ENCODE measurements at places on chromosomes 7 and 10.

DNA sequence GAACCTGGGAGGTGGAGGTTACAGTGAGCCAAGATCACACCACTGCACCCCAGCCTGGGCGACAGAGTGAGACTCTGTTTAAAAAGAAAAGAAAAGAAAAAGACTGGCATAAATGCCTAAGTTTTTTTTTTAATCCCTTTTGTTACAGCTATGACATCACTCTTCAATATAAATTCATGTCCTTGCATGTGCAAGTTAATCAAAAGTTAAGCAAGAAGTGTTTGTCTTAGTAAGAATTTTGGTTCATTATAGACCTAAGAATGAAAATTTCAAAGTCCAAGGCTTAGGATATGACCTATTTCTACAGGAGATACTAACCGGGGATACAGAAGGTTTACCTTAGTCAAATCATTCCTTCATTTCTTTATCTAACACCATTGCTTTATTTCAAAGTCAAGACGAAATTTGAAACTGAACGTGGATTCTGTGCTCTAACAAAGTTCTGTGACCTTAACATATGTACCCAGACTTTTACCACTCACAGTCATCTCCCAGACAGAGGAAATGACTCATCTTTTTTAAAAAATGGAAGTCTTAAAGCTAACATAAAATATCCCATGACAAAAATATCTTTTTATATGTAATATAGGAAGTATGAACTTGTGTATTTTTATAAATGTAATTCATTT lies 29.3 kb upstream of the ITGB8 start:
- DNase-seq = no peak

GRCh38 chr10:69696073-69696731 lies 66.2 kb downstream of the FAM241B start:
- no peak for DNase-seq

DNA sequence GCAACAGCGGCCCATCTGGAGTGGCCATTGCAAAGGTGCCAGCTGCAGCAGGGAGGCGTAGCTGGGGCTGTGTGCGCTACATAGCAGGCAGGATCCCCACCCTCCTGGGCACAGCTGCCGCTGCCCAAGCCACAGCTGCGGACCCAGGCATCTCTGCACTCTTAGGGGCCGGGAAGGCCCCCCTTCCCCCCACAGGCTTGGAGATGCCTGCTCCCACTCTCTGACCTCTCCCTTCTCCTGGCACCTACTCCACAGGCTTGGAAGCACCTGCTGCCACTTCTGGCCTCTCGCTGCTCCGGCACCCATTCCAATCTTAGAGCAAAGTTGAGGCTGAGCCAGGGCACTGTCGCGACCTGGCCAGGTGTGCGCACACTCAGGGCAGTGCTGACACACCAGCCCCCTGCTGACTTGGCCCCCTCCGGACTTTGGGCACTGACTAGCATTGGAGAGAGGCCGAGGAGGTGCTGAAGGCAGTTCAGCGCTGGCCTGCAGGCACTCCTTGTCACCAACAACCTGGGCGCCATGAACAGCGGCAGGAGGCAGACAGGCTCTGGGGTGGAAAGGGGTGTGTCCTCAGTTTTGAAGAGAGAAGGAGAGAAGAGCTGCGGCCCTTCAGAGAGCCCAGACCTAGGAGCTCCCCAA lies 18.4 kb downstream of the RBM48 start:
- DNase-seq = no peak

DNA sequence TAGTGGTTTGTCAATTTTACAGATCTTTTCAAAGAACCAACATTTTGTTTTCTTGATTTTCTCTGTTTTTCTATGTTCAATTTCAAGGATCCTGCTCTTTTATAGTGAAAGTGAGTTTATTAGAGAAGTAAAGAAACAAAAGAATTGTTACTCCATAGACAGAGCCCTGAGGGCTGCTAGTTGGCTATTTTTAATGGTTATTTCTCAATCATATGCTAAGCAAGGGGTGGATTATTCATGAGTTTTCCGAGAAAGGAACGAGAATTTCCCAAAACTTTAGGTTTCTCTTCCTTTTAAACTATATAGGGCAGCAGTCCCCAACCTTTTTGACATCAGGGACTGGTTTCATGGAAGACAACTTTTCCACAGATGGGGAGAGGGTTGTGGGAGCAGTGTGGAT lies 165.0 kb downstream of the CCSER2 start:
- no peak for DNase-seq

DNA sequence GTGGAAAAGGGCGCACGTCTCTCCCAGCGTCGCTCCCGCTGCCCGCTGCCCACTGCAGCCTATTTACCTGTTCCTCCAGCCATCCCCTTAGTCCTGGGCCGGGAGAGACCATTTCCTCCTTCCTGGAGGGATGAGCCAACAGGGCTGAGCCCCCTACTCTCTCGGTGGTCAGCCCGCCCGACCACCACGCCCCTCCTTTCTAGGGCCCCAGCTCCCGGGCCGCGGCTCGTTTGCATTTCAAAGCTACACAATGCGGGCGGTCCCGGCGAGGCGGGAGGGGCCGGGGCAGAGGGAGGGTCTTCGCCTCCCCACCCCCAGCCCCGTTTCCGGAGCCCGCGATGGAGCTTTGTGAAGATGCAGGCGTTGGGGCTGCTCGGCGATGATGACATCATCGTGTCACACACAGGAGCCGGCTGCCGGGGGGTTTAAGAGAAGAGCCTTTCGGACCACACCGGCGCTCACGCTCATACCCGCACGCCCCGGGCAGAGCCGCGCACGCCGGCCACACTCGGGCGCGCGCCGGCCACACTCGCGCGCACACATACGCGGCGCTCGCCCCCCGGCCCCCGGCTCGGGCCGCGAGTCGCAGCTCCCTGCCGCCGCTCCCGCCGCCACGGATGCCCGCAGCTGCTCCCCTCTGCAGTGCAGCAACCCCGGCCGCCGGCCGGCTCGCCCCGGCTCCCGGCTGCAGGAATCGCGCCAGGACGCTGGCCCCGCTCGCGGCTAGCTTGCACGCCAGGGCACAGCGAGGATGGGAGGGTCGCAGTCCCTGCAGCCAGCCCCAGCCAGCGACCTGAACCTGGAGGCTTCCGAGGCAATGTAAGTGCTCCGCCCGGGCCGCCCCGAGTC lies 107.7 kb upstream of the BTBD16 start:
- DNase-seq = no peak

GRCh38 chr7:143005632-143006260 lies 21.2 kb downstream of the OR9A2 start:
- DNase-seq = no peak

GRCh38 chr10:125812128-125812750 lies 10.8 kb downstream of the UROS start:
- no peak for DNase-seq

- DNase-seq = no peak
Observed at GRCh38 chr7:93751421-93751820, 139.1 kb downstream of the TFPI2 start.

GRCh38 chr7:155886391-155887173 lies 74.3 kb upstream of the SHH start:
- no peak for DNase-seq

DNA sequence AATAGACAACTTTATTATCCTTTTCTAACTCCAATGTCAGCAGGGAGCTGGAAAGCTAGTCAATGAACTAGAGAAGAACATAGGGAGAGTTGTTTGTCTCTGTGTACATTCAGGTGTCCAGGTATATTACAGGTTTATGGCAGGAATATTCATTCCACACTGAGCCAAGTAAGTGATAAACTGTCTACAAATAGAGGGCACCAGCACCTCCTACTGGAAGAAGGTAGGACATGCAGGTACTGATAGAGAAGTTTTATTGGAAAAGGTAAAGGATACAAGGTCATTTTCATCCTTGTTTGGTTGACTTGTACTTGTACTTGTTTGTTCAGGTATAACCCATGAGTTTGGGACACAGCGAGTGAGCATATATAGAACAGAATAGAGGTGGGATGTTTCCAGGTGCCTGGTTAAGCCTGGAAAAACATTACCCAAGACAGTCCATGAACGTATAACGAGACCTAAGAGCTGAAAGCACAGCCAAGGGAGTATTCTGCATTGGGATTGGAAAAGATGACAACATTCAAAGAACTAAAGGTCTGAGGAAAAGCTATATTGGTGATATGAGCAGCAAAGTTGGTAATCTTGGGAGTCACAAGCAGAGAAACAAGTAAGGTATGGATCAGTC lies 61.4 kb upstream of the PPP1R3C start:
- DNase-seq = no peak

DNA sequence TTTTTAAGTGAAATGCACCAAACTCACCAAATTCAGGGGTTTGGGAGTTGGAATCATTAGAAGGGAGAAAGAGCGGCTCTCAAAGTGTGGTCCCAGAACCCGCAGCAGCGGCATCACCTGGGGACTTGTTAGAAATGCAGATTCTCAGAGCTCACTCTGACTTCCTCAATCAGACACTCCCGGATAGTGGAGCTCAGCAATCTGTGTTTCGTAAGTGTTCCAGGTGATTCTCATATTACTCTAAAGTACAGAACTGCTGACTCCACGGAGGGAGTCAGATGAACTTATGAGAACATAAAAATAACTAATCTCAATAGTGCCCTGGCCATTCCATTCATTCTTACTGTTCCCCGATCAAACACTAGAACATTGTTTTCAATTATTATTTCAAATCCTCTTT lies 358.7 kb upstream of the MYO3A start:
- no peak for DNase-seq

DNA sequence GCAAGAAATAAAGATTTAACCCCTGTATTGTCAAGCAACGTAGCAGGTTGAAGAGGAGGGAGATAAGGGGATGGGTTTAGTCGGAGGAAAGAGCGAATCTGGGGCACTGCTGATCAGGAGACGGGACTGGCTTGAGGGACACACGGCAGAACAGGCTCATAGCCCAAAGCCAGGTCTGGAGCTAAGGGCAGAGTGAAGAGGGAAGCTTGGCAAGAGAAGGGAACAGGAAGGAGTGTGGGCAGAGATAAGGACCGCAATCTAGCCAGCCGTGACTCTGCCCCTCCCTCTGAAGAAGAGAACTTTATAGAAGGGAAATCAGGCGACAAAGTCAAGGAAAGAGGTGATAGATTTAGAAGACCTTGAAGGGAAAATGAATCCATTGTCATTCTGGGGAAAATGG lies 67.6 kb downstream of the CAV1 start:
- DNase-seq = no peak

DNA sequence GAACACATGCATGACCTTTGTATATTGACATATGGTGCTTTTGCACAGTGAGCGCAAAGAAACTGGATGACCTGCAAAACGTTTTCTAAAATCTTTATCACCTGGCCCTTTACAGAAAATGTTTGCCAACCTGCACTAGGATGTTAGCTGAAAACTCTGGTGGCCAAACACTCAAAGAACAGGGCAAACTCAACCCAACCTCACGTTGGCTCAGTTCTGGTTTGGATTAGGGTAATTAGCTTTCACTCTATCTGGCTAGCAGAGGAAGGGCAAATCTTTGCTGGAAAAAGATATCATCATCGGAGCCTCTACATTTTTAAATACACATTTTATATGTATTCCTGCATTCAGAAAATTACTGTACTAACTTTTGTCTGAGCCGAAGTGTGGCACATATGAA lies 688.9 kb downstream of the PHTF2 start:
- no peak for DNase-seq

DNA sequence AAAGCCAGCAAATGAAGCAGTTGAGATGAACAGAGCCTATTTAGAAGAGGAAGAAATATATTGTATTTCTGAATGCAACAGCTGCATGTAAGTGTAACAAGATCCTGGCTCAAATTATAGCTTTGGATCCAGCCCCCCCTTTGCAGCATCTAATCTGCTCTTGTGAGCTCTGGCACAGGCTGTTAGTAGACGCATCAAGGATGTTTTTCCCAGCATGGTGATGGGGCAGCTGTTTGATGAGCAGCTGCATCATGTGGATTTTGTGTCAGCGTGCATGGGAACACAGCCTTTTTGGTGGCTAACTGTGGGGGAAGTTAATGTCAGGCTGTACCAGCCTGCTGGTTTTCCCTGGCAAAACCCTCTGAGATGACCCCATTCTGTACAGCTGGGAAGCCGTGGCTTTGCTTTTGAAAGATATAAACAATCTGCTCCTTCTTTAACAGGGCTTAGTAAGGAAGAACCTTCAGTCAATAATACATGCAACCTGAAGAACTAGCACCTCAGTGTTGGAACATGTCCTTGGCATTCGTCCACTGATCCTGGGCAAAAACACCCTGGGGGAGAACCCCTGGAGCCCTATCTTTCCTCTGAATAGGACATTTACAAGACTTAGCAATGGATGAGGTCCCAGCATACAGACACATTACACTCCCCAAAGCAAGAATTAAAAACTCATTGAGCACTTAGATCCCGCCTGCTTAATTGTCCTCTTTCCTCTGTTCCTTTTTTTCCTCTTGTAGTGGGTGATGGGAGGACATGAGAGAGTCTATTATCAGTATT lies 70.6 kb downstream of the NPS start:
- no peak for DNase-seq

- DNase-seq = no peak
Observed at GRCh38 chr7:156896388-156897022, 3.5 kb upstream of the LMBR1 start.

DNA sequence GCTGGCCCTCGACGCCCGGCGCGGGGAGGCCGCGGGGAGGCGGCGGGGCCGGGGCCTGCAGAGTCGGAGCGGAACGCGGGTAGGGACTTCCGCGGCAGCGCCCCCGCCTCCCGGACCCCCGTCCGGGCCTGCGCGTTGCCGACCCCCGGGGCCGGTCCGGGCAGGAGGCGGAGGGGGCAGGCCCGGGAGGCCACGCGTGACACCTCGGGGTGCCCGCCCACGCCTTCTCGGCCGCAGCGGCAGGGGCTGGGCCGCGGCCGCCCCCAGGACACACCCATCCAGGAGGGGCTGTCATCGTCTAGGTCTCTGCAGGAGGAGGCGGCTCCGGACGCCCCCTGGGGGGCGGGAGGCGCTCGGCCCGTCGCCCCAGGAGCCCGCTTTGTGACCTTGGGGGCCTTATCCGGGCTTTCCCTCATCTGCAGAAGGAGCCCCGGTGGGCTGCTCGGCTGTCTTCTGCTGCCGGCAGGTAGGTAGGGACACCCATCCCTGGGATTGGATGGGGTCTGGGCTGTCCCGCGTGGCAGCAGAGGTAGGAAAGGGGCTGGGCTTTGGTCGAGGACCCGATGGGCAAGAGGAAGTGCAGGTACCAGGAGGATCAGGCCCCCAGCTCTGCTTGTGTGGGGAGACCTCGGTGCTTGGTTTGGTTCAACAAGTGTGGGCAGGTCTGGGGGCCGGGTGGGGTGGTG lies 569 bp downstream of the ZNF316 start:
- DNase-seq = peak; percentile 31

GRCh38 chr10:110847374-110847773 lies 24.4 kb upstream of the PDCD4 start:
- DNase-seq = no peak

DNA sequence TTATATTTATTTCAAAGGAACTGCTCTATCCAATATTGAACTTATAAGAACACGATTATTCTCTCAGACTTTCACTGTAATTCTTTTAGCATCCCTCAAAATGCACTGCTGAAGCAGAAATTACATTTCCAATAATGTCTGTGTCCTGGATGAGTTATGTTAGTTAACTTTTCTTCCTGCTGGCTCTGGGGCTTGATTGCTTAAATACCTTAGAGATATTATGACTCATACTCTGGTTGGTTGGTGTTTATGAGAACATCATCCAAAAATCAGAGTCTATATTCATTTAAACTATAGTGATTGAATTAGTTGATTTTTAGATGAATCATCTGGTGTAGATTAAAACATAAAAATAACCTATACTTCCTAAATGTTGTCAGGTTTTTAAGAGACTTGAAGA lies 246.3 kb upstream of the VWC2 start:
- no peak for DNase-seq

- DNase-seq = peak; percentile 65
Observed at GRCh38 chr10:88991161-88991898, 732 bp downstream of the FAS start.

All from T-helper 2 cell (primary cell).